ENCODE measurements at places on chromosomes 12 and 14. TPM values are rescaled to one million over a fixed set of nuclear protein-coding genes. Genes with fewer than 3 reads are reported as not detected.

GRCh38 chr12:98532687-98533304 is 17.4 kb downstream of the TMPO start:
- DNase-seq: no peak

GRCh38 chr12:131851741-131852550 is 23.8 kb downstream of the MMP17 start:
- DNase-seq: no peak

GRCh38 chr12:26938701-26939062 is 412 bp downstream of the FGFR1OP2 start:
- DNase-seq: no peak

DNA sequence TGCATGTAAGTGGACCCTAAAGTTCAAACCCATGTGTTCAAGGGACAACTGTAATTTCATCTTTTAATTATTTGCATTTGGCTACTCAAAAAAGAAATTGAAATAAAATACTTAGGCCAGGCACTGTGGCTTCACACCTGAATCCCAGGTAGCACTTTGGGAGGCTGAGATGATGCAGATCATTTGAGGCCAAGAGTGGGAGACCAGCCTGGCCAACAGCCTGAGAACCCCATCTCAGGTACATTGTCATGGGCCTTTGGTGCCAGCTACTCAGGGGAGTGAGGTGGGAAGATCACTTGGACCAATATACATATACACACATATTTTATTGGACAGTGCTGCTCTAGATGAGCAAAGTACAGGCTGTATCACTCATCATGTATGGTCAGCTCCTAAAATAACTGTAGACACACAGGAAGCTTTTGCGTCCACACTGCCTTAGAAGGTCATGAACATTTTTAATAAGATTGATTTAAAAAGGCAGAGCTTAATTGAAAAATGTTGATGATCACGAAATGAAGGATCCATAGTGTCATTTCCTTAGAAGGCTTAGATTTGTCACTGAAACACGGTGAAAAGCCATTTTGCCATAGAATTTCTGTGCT is 2.5 kb upstream of the ZCCHC8 start:
- no peak for DNase-seq

DNA sequence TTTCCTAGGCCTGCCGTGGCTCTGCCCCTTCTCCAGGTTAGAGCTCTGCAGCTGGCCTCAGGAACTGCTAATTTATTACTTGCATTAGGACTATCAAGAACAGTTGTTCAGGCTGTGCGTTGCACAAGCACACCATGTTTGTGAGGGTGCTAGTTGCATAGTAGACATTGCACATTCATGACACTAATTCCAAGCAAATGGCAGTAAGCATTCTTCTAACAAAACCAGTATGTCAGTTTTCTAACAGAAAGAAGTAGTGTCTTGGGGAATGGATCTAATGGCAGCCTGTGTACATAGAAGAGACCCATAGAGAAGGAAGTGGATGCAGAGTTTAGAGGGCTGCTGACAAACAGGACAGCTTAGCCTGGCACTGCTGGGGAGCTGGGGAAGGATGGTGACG is 53.9 kb downstream of the ERH start:
- no peak for DNase-seq

- DNase-seq: no peak
Measured at GRCh38 chr12:50111395-50111692, 692 bp upstream of the COX14 start.

DNA sequence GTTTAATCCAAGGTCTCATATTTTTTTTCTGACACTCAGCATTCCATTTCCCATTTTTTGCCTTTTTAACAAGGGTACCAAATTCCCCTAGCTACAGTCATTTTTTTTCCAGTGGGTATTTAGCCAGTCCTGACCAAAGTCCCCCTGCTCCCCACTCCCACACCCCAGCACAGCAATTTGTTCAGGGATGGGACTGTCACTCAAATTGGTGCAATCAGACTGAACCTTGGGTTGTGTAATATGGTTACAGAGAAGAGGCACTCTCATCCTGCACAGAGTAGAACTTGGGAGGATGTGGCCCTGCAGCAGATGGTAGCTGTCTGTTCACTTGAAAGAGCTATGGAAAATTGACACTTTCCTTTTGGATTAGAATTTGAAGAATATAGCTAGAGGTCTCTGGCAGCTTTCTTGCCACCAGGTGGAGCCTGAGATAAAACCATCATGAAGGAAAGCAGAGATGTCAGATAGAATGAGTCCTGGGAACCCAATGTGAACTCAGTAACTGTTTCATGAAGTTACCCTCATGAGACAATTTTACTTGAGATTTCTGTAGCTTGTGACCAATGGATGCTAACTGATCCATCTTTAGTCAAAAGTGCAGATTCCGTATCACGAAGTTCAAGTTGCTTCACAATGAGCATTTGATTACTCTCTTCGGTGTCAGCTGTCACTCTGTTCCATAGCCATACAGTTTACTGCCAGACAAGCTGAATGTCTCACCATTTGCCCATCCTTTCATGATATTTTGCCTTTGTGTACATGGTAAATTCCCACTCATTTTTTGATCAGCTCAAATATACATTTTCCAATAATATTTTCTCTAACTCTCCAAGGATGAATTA is 394.0 kb upstream of the SYT1 start:
- DNase-seq: no peak

- DNase-seq: no peak
Measured at GRCh38 chr12:52670961-52671360, 9.2 kb downstream of the KRT1 start.

- DNase-seq: no peak
Measured at GRCh38 chr12:24047326-24047725, 97.9 kb upstream of the SOX5 start.

DNA sequence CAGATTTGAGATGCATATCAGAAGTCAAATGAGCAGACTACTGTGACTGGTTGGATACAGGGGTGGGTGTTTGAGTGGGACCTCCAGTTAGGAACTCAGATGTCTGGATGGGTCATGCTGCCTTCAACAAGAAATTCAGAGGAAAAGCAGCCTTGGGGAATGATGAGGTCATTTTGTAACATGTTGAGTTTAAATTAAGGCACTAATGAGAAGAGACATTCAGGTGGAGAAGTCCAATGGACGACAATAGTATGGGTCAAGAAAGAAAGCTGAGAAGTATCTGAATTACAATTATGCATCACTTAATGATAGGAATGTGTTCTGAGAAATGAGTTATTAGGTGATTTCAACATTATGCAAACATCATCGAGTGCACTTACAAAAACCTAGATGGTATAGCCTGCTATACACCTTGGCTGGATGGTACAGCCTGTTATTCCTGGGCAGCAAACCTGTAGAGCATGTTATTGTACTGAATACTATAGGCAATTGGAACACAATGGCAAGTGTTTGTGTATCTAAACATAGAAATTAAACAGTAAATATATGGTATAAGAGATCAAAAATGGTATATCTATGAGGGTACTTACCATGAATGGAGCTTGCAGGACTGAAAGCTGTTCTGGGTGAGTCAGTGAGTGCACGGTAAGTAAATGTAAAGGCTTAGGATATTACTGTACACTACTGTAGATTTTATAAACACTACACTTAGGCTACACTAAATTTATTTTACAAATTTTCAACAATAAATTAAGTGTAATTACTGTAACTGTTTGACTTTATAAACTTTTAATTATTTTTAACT is 414.7 kb downstream of the RAD51B start:
- no peak for DNase-seq

DNA sequence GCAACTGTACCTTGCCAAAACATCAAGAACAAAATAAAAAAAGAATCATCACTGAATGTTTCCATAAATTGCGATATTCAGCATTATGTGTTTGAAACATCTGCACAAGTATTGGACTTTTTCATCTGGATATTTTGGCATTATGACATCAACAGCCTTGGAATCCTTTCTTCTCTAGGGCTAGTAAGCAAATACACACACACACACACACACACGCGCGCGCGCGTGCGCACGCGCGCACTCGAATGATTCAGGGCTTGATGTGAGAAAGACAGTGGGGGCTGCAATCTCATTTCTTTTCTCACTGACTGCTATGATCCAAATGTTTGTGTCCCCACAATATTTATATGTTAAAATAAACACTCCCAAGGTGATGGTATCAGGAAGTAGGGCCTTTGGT is 90.0 kb upstream of the SLC38A4 start:
- peak; percentile 64 for DNase-seq

- DNase-seq: no peak
Measured at GRCh38 chr12:132030367-132031038, 80.8 kb downstream of the EP400 start.

DNA sequence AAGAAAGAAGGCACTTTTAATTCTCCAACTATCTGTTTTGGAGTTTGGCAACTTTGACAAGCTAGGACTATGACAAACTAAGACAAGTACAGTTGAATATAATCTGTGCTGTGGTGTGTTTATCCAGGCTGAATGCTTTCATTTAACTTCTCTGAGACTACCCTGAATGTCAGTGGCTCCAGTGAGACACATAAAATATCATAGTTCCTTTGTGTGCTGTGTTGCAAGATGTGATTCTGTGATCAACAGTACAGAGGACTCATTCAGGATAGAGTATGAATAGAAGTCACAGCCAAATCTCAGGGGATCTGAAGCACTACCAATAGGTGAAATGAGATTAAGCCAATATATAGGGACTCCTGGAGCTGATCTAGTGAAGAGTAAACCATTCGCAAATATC is 876.9 kb upstream of the FBXO33 start:
- DNase-seq: no peak

- no peak for DNase-seq
Measured at GRCh38 chr12:54132976-54133771, 55.6 kb downstream of the SMUG1 start.

GRCh38 chr14:65333943-65334687 is 78.4 kb upstream of the FUT8 start:
- no peak for DNase-seq

GRCh38 chr12:11943919-11944700 is 126.6 kb upstream of the BCL2L14 start:
- no peak for DNase-seq

GRCh38 chr12:83700838-83701237 is 1014.1 kb downstream of the TMTC2 start:
- no peak for DNase-seq

GRCh38 chr14:53055003-53055402 is 98.1 kb downstream of the DDHD1 start:
- peak; percentile 51 for DNase-seq

GRCh38 chr14:32374155-32374554 is 45.1 kb downstream of the AKAP6 start:
- DNase-seq: no peak

- no peak for DNase-seq
Measured at GRCh38 chr12:124442772-124443445, 124.5 kb downstream of the NCOR2 start.

Gene SRGAP1
- polyA plus RNA-seq: 9.1 TPM

Gene SYCP3
- 2.9 TPM for polyA plus RNA-seq

Gene NFATC4
- polyA plus RNA-seq: 88.3 TPM

Gene HSPA2
- polyA plus RNA-seq: 16.9 TPM

Gene SAMD4A
- 4.9 TPM for polyA plus RNA-seq
